NCI-H1417 (cell line): ENCODE measurements at places on chromosomes 6 and 20.

DNA sequence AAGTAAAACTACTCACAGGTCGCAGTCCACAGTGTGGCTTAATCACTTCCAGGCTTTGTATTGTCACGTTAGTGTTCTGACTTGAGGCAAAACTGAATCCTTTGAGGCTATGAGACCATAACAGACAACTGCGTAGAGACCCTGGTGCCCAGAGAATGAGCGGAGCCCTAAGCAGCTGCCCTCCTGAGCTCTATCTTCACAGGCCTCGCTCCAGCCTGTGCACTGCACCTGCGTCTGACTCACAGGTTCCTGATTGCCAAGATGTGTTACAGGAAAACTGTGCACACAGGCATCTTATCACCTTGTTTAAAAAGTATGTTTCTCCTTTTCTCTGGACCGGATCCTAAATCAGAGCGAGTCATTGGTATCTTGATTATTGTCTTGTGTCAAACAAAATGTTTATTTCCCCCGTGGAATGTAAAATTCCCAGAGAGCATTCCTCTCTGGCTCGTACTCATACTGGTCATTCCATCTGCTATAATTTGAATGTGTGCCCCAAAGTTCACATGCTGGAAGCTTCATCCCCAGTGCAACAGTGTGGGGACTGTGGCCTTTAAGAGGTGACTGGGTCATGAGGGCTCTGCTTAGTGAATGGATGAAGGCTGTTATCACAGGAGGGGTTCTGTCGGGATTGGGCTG lies 25.7 kb downstream of the PRR18 start:
- DNase-seq, result no peak

- no peak for DNase-seq
These were observed 98.9 kb upstream of the MAFB start for GRCh38 chr20:40787941-40788340.

GRCh38 chr6:125156496-125156895 lies 2.9 kb downstream of the TPD52L1 start:
- no peak for DNase-seq

GRCh38 chr6:159985296-159985945 lies 16.5 kb downstream of the IGF2R start:
- no peak for DNase-seq

DNA sequence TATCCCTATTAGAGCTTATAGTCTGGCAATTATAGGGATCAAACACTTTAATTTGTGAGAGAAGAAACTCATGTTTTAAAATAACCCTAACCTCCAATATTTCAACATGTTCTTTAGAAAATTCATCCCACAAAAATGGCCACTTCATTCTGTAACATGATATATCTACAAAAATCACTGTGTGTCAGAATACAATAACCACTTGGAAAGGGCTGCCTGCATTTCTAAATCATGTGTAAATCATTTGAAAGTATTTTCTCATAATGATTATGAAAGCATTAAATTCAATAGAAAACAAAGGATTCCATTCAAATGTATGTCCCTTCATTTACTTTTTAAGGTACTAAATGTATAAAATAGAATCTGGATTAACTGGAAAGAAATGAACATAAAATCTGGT lies 101.4 kb upstream of the NHSL1 start:
- no peak for DNase-seq

- no peak for DNase-seq
These were observed 21.5 kb downstream of the GGTLC1 start for GRCh38 chr20:23966927-23967615.

GRCh38 chr6:131782764-131783163 lies 25.1 kb upstream of the ENPP1 start:
- DNase-seq, result peak; percentile 80

GRCh38 chr6:34723203-34723602 lies 26.6 kb upstream of the ILRUN start:
- no peak for DNase-seq

GRCh38 chr20:43870484-43870883 lies 44.2 kb upstream of the TOX2 start:
- no peak for DNase-seq

GRCh38 chr6:31805939-31806469 lies 762 bp downstream of the LSM2 start:
- no peak for DNase-seq

- DNase-seq, result no peak
These were observed 79.2 kb downstream of the WDR27 start for GRCh38 chr6:169622618-169623017.
